CD8-positive, alpha-beta T cell (primary cell): ENCODE measurements at places on chromosomes 1 and 21.

- no peak for DNase-seq
These were observed 4.8 kb upstream of the RGS16 start for GRCh38 chr1:182608845-182609610.

DNA sequence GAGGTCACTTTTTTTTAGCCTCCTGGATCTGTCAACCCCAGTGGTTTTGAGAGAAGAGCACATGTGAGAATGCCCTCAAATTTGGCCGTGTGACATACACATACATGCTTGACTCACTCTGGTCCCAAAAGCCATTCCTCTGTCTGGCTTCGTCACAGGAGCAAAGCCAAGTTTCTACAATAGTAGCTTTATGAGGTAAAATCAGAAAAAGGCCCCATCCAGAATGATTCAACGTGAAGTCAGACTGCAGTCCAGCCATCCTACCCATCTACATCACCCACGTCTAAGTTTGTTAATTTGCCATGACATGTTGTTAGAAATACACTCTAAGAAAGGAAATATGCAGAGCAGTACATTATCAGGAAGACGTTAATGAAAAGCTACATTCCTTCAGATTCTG, 245.2 kb downstream of the SDCCAG8 start:
- DNase-seq: no peak

GRCh38 chr1:21756393-21757089, 26.4 kb downstream of the USP48 start:
- DNase-seq: no peak

DNA sequence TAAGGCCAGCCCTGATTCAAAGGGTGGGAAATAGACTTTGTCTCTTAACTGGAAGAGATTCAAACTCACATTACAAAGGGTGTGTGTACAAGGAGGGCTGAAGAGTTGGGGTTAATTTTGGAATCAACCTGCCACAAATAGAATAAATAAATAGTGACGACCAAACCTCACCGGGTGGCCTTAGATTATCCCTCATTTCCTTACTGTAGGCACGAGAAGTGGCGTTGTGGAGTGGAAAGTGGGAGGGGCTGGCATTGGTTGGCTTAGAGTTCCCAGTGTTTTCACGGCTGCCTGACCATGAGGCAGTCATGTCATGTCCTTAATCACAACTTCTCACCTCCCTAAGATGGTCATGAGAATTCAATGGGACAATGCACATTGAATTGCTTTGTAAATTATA, 21.3 kb upstream of the RUNX1 start:
- no peak for DNase-seq

GRCh38 chr1:206798384-206798996, 26.2 kb upstream of the IL10 start:
- no peak for DNase-seq

DNA sequence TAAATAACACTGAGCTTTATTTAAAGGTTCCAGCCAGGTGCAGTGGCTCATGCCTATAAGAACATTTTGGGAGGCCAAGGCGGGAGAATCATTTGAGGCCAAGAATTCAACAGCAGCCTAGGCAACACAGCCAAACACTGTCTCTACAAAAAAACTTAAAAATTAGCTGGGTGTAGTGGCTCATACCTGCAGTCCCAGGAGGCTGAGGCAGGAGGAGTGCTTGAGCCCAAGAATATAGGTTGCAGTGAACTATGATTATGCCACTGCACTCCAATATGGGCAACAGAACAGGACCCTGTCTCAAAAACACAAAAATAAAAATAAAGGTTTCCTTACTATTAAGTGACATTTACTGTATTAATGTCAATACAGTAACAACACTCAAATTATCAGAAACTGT, 2.1 kb downstream of the TAF12 start:
- DNase-seq: no peak
